Osteoblast (primary cell): ENCODE measurements at places on chromosomes 7 and 10. TPM values are rescaled to one million over a fixed set of nuclear protein-coding genes. Genes with fewer than 3 reads are reported as not detected.

Gene PTPRN2
- total RNA-seq: 0.36 and 0.88 TPM in 2 replicates

Gene AOAH
- total RNA-seq: under 0.01 TPM in 1 of 2 replicates, not detected in the other

Gene CCDC7
- 22.4 and 25.6 TPM in 2 replicates for total RNA-seq

DNA sequence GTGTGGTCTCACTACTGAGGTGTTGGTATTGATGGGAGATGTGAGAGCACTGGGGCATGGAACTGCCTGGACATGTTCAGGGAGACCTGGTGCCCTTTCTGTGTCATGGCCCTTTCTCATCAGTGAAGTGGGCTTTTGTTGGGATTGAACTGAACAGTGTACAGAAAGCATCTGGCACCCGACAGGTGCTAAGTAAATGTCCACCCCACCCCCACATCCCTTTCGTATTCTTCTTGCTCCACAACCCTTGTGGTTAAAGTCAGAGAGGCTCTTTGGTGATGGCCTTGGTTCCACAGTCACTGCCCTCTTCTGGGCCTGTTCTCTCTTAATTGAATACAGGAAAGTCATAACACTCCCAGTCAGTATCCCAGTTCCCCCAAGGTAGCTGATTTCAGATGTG, 5.4 kb downstream of the NOM1 start:
- no peak overlapping the region for H3K4me3 ChIP-seq
- H3K36me3 ChIP-seq: peaks cover 69% of the 10 kb centered on the region
- H3K27ac ChIP-seq: no peak overlapping the region
- H3K27me3 ChIP-seq: no peaks in the 10 kb centered on the region
- DNase-seq: no peak

- H3K4me1 ChIP-seq: no peaks in the 10 kb centered on the region
- H3K27me3 ChIP-seq: no peaks in the 10 kb centered on the region
- no peak overlapping the region for H3K4me3 ChIP-seq
- H3K27ac ChIP-seq: no peak overlapping the region
- no peaks in the 10 kb centered on the region for H3K36me3 ChIP-seq
- DNase-seq: no peak
These were observed 13.2 kb upstream of the AOC1 start for GRCh38 chr7:150838965-150839650.
